A549 treated with DMSO at 1 μM for 4 hours (cell line): ENCODE measurements at places on chromosomes 2 and 18. TPM values are rescaled to one million over a fixed set of nuclear protein-coding genes. Genes with fewer than 3 reads are reported as not detected.

Gene SP5
- 0.05 TPM in 1 of 5 replicates, not detected in the others for total RNA-seq

Gene COQ10B
- total RNA-seq, result 19.4 to 23.4 TPM (median 21.6 TPM) in 5 replicates

Gene KRTCAP3
- total RNA-seq, result 0.43 to 1.4 TPM (median 0.75 TPM) in 5 replicates

Gene GALNT13
- total RNA-seq, result 7.9 to 12.6 TPM (median 11.1 TPM) in 5 replicates

Gene SALL3
- total RNA-seq, result not detected in 5 replicates

Gene GCKR
- total RNA-seq, result 0.13 to 0.62 TPM (median 0.27 TPM) in 5 replicates

Gene AOX1
- 2.9 to 4.8 TPM (median 3.3 TPM) in 5 replicates for total RNA-seq

Gene TRIM54
- total RNA-seq, result 0.33 to 0.73 TPM (median 0.46 TPM) in 5 replicates

Gene PPP1R1C
- total RNA-seq, result 1.8 to 4.7 TPM (median 2.0 TPM) in 5 replicates

Gene LONRF2
- 3.3 to 5.5 TPM (median 4.8 TPM) in 5 replicates for total RNA-seq

Gene PJVK
- 0.72 to 1.9 TPM (median 1.6 TPM) in 5 replicates for total RNA-seq

Gene LIMS4
- total RNA-seq, result 0.32 to 0.99 TPM (median 0.59 TPM) in 5 replicates

Gene CNTNAP5
- not detected in 5 replicates for total RNA-seq

Gene ANO7
- 1.9 to 2.6 TPM (median 2.1 TPM) in 5 replicates for total RNA-seq

Gene PMAIP1
- 11.9 to 16.4 TPM (median 14.1 TPM) in 5 replicates for total RNA-seq

Gene VSNL1
- total RNA-seq, result not detected in 5 replicates

Gene RFTN2
- total RNA-seq, result not detected in 5 replicates

Gene RBM44
- 0.07 to 0.33 TPM (median 0.21 TPM) in 5 replicates for total RNA-seq

Gene PLEKHH2
- 0.90 to 1.5 TPM (median 0.94 TPM) in 5 replicates for total RNA-seq

Gene NTSR2
- not detected in 5 replicates for total RNA-seq

Gene DES
- total RNA-seq, result 0.08 to 0.09 TPM in 2 of 5 replicates, not detected in the others

Gene UGT1A3
- total RNA-seq, result 0.06 to 0.16 TPM (median 0.13 TPM) in 4 of 5 replicates, not detected in the other

Gene TMEFF2
- total RNA-seq, result 0.19 to 0.36 TPM (median 0.27 TPM) in 5 replicates

Gene ARHGAP15
- total RNA-seq, result not detected in 5 replicates

Gene DSG4
- total RNA-seq, result 0.02 TPM in 1 of 5 replicates, not detected in the others

Gene ST6GAL2
- total RNA-seq, result 16.7 to 28.3 TPM (median 24.1 TPM) in 5 replicates

Gene COLEC11
- 0.38 to 0.70 TPM (median 0.48 TPM) in 5 replicates for total RNA-seq

Gene GALNT1
- total RNA-seq, result 50.7 to 71.3 TPM (median 67.5 TPM) in 5 replicates

Gene FTCDNL1
- 2.2 to 3.0 TPM (median 2.6 TPM) in 5 replicates for total RNA-seq

Gene FOXD4L1
- total RNA-seq, result 0.31 to 0.87 TPM (median 0.33 TPM) in 5 replicates

Gene SLC39A6
- total RNA-seq, result 43.6 to 54.7 TPM (median 53.8 TPM) in 5 replicates

Gene ACVR1
- total RNA-seq, result 30.4 to 35.3 TPM (median 33.4 TPM) in 5 replicates

Gene CRYGC
- total RNA-seq, result not detected in 5 replicates

Gene VAMP8
- 12.9 to 20.2 TPM (median 16.3 TPM) in 5 replicates for total RNA-seq

Gene COL6A3
- total RNA-seq, result 0.03 to 0.11 TPM (median 0.09 TPM) in 5 replicates

Gene PARD3B
- 0.61 to 1.5 TPM (median 0.83 TPM) in 5 replicates for total RNA-seq

Gene C2orf81
- total RNA-seq, result 3.2 to 4.4 TPM (median 3.2 TPM) in 5 replicates

Gene ONECUT2
- 0.31 to 0.63 TPM (median 0.57 TPM) in 5 replicates for total RNA-seq

Gene CCDC102B
- total RNA-seq, result 0.19 to 0.55 TPM (median 0.27 TPM) in 5 replicates
